ENCODE measurements at places on chromosomes 2 and 18.

- no peak for DNase-seq
Observed at GRCh38 chr2:109324861-109325260, 195.9 kb downstream of the SH3RF3 start.

DNA sequence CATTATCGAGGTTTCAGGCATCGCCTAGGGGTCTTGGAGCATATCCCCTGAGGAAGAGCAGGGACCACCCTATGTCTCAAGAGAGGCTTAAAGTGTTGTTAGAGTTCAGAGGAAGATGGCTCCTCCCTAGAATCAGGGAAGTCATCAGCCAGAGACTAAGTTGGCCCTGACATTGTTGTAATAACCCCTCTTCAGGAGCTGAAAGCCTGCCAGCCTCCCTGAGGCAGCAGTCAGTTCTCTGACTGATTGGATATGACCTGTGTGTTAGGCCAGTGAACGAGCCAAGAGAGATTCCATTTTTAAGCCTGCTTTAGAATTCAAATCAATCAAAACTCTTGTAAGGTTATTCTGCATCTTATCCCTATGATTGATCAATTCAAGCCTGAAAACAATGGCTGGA lies 34.9 kb downstream of the ARHGAP28 start:
- no peak for DNase-seq

DNA sequence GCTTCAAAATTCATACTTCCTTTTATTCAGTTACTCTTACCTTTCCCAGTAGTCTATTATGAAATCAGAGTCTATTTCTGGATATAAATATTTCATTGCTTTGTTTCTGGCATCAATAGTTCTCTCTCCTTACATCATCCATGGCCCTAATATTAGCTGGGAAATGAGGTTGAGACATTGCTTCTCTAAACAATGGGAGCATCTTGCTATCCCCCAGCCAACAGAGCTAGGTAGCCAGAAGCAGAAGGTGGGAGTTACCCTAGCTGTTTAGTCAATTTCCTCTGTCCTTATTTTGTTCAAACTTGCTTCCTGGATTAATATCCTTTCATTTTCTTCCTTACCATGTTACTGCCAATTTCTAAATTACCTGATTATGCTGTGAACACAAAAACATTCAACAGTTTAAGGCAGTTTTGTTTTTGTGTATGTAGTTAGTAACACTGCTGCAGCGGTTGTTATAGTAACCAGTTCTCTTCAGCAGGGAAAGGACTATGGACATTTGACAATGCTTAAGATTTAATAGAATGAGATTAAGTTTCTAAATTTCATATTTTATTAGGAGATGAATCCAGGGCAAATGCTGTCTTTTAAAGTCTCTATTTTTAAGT lies 160.5 kb upstream of the KCNJ3 start:
- no peak for DNase-seq

DNA sequence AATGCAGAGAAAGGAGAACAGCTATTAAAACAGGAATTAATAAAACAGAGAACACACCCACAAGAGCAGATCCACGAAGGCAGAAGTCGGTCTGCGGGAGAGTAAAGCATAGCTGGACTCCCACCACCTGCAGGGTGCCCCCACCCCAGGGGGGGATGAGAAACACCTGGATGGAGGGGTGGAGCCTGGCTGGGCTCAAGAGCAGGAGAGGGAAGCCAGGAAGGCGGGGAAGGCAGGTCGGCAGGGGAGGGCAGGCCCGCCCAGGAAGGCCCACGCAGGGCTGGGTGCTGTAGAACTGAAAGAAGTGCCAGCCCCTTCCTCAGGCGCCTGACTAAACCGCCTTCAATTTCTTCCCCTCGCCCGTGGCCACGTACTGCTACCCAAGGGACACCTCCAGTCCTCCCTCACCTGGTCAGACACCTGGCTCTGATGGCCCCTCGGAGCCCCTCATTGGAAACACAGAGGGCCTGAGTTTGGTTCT lies 175.4 kb downstream of the HDAC4 start:
- DNase-seq = no peak

GRCh38 chr18:8696749-8697211 lies 8.6 kb upstream of the MTCL1 start:
- peak; percentile 12 for DNase-seq

GRCh38 chr18:51447351-51448342 lies 250.2 kb upstream of the MEX3C start:
- DNase-seq = no peak

GRCh38 chr18:57439609-57439968 lies 4.4 kb downstream of the ONECUT2 start:
- DNase-seq = no peak

GRCh38 chr2:74942263-74942662 lies 16.2 kb upstream of the POLE4 start:
- no peak for DNase-seq

DNA sequence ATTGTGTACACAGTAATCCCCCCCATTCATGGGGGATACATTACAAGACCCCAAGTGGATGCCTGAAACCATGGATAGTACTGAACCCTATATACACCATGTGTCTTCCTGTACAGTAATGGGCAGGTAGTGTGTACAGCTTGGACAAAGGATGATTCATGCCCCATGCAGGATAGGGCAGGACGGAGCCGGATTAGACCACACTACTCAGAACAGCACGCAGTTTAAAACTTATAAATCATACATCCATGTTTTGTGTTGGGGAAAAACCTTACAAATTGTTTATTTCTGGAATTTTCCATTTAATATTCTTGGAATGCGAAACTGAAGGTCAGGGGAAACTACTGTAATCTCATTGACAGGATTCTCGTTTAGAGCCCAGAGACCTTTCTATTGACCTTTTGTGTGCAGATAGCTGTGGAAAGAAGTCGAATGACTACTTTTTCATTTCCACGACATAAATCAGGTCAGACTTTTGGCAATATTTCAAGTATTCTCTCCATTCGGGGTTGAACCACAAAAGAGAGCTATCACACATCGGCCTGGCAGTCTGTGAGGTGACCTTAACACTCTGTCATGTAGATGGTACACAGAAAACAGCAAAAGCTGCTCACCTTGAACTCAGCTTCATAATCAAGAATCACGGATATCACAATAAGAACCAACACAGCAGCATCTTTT lies 9.9 kb upstream of the YPEL5 start:
- DNase-seq = no peak
